ENCODE measurements at places on chromosomes 2 and 18.
A peak's percentile ranks its signal among the peaks of the same experiment; 100 is the strongest.

- peak; percentile 48 for DNase-seq
These were observed 26.9 kb upstream of the DTNB start for GRCh38 chr2:25700221-25700660.

GRCh38 chr2:26978061-26978596 lies 7.7 kb downstream of the MAPRE3 start:
- DNase-seq: no peak

DNA sequence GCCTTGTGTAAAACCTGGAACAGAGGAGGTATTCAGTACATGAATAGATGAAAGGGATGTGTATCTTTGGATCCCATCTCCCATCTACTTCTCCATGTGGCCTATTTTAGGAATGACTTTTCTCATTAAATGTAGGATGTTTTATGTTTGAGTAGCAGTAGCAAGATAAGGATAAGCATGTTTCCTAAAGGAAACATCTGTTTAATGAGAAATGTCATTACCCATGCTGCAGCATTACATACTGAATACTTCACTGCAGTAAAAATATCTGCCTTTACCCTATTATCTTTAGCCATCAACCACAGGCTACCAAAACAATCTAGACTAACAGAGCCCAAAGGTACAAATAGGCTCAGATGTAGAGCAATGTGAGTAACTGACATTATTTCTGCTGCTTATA lies 419.2 kb upstream of the CYRIA start:
- DNase-seq: peak; percentile 84

- DNase-seq: no peak
These were observed 174.4 kb downstream of the RPIA start for GRCh38 chr2:88865801-88866371.

DNA sequence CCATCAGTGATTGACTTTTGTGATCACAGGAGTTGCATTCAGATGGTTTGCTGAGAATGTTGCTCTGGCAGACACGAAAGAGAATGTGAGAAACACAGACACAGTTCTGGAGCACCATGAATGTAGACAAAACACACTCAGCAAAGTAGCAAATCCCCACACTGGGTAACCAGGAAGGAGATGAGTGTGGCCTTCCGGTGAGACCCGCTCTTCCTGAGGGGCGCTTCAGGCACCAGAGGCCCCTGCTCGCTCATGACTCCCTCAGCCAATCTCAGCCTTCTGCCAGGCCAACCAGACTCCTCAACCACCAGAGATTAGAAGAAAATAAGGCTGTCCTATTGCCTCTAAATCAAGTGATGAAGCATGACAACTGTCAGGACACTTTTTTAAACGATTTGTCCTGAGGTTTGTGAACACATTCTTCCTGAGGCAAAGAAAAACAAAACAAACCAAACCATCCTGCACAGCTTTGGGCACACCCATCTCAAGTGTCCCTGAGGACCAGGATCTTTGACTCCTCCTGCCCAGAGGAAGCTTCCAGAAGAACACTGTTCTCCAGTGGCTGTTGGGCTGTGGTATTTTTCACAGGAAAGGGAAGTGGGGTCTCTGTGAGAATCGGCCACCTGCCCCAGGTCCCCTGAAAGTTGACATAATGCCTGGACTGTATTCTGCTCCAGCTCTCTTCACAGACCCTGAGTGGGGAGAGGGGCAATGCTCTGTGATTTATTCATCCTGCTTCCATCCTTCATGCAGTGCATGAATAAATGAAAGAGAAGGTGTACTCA lies 152.8 kb downstream of the BCL11A start:
- no peak for DNase-seq

- DNase-seq: no peak
These were observed 40.3 kb upstream of the SCG2 start for GRCh38 chr2:223642506-223642905.

- DNase-seq: peak; percentile 15
These were observed 82.8 kb downstream of the SLC25A12 start for GRCh38 chr2:171811245-171811628.

- DNase-seq: peak; percentile 17
These were observed 82.2 kb downstream of the ADD2 start for GRCh38 chr2:70685771-70686171.

DNA sequence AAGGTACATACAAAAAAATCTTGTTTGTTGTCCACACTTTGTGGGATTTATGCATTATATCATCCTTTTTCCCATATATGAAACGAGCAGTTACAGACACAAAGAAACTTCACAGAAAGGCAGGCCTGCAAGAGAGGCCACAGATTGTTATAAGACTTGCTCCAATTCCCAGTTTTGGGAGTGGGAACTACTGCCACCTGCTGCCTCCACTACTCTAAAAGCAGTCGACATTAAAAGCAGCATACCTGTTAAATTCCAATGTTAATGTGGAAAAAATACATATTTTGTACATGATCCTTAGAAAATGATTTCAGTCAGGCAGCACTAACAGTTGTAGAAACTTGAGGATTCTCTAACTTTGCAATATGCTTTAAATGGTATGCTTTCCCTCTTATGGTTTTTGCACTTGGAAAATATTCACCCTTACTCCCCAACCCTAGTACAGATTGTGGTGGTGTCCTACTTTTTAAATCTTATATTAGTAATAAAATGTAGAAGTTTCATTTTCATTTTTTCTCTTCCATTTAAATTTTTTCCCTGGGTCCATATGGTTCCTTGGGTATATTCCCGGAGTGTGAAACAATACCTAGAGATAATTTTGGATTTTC lies 37.9 kb downstream of the SLC38A11 start:
- peak; percentile 57 for DNase-seq

- no peak for DNase-seq
These were observed 47.8 kb upstream of the C2orf74 start for GRCh38 chr2:61114147-61114546.

- no peak for DNase-seq
These were observed 825.0 kb upstream of the KLHL29 start for GRCh38 chr2:22560021-22560420.

- DNase-seq: no peak
These were observed 1217.0 kb upstream of the ZEB2 start for GRCh38 chr2:145736871-145737270.

Measured in SK-N-DZ (cell line).